Activated CD4-positive, alpha-beta T cell treated with anti-CD3 and anti-CD28 coated beads, Interleukin-2, amount 50 U/mL, for 24 hours (primary cell): ENCODE measurements at places on chromosomes 5 and 9.

DNA sequence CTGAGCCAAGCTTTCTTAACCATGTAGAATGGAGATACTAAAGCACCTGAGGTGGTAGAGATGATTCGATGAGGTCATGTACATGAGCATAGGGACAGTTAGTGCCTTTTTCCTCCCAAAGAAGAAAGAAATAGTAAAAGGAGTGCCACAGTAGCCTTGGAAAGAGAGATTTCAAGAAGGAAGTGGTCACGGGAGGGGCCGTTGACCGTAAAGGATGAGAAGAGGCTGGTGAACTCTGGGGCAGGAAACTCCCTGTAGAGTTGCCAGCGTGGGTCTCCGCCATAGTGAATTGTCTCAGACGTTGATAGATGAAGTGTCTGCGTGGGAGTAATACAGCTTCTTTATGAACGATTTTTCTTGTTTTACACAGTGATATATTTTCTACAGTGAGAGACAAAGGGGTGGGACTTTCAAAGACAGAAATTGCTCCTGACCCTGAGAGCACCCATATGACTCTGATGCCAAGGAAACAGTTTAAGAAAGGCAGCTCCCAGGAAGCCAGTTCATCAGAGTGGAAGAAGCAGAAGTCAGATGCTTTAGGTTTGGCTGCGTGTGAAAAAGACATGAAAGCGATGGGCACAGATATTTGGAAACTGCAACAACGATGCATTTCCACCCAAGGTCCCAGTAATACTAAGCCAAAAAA is 41.3 kb downstream of the UGCG start:
- peak; percentile 39 for DNase-seq

- DNase-seq = no peak
Observed at GRCh38 chr9:110095161-110095595, 112.8 kb downstream of the C9orf152 start.

DNA sequence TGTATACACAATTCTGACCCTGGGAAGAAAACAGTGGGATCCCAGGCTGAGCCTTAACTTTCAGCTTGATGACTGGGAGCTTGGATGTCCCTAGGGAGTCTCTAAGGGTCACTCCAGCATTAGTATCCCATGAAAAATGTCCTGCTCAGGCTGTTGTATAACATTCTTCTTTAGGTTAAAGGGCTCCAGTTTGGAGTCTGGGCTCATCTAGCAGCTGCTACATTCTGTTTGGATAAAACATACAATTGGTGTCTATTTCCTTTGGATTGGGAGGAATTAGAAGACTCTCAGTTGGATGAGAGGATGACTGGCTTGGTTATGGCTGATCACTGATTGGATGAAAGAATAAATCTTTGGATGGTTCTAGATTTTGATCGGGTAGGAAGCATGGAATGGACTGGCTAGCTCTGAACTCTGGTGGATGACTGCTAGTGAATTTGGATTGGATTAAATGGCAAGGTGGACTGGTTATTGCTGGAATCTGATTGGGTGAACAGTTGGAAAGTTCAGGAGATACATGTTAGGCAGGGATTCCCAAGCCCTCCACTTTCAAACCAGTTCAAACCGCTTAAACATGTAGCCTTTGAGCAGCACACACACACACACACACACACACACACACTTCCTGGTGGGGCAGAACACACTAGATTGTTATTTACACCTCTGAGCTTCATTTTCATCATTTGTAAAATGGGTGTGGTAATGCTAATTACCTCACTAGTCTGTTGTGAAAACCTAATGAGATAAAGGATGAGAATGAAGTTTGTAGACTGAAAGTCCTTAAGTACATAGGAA is 7.1 kb upstream of the MYOZ3 start:
- no peak for DNase-seq

DNA sequence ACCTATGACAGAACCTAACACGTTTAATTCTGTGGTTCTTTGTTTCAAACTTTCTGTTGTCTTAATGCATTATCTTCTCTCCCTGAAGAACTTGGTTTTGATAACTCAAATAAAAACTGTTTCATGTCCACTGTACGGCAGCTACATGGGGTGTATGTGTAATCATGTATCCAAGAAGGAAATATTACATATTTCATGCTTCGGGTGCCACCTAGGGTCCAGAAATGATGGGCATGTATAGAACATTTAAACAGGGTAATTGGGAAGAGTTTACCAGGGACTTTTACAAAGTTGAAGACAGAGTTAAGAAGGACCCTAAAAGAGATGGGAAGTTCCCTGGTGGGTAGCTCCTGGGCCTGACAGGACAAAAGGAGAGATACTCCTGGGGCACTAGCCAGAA is 291.3 kb downstream of the FBXL7 start:
- no peak for DNase-seq

GRCh38 chr5:171984748-171985419 is 21.6 kb downstream of the FBXW11 start:
- no peak for DNase-seq

DNA sequence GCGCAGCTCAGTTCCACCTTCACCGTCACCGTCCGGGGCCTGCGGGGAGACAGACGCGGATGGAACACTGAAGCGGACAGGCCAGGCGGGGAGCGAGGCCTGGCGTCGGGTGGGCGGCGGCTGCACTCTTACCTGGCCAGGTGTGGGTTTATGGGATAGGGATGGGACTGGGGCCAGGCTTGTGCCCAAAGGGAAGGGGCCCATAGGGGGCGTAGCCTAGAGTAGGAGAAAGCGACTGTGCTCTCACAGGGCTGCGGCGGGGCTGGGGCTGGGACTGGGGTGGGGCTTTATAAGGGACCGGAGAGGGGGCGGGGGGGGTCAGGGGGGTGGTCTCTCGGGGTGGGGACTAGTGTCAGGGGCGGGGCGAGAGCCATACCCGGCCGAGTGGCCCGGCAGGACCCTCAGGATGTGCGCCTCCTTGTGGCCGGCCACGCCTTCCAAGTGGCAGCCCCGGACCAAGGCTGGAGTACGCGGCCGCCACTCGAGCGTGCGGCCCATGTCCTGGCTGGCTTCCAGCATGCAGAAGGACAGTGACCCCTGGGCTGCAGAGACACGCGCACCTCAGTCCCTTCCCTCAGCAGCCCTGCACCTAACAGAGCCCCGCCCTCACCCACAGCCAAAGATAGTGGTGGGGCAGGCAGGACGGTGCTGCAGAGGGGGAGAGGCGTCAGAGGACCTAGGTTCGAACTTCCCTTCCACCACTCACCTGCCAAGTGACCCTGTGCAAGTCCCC is 22.8 kb downstream of the FPGS start:
- no peak for DNase-seq

- no peak for DNase-seq
Observed at GRCh38 chr5:134945041-134945440, 22.7 kb upstream of the CATSPER3 start.
